Cerebellum (tissue), 4 donors: ENCODE measurements at places on chromosomes 2 and 18. TPM values are rescaled to one million over a fixed set of nuclear protein-coding genes. Genes with fewer than 3 reads are reported as not detected.

Gene FEV
- not detected for total RNA-seq

Gene EEF1B2
- total RNA-seq = 164 TPM

Gene SERPINB3
- not detected for total RNA-seq

Gene TFPI
- total RNA-seq = 40.3 TPM

Gene NLRC4
- total RNA-seq = 0.36 TPM

Gene MLPH
- 1.2 TPM for total RNA-seq

Gene FAM237A
- not detected for total RNA-seq

Gene TMEM169
- total RNA-seq = 18.6 TPM

Gene RAX
- 2.0 TPM for total RNA-seq

Gene TANK
- total RNA-seq = 64.1 TPM
